Chondrocyte (in vitro differentiated cells): ENCODE measurements at places on chromosomes 7 and 10.

DNA sequence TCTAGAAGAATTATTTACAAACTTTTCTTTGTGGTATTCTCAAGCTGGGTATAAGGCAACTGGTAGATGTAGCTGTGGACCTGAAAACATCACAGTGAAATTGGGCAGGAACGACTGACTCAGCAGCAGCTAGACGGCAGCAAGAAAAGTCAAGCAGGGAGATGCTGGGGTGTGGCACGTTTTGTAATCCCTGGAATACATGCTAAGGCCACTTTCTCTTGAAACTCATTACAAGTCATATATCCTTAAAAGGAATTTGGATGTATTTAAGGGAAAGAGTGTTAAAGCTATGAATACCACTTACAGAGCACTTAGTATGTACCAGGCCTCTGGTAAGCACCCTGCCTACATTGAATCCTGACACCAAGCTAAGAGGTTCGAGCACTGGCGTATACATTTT is 17.4 kb downstream of the BEND7 start:
- no peak overlapping the region for H3K27ac ChIP-seq
- H3K27me3 ChIP-seq = no peaks in the 10 kb centered on the region
- no peaks in the 10 kb centered on the region for H3K4me1 ChIP-seq
- no peak overlapping the region for H3K4me3 ChIP-seq

- no peak overlapping the region for H3K27ac ChIP-seq
- no peak overlapping the region for H3K4me3 ChIP-seq
- peaks cover 17% of the 10 kb centered on the region for H3K4me1 ChIP-seq
- H3K36me3 ChIP-seq = peaks cover 1% of the 10 kb centered on the region
- no peaks in the 10 kb centered on the region for H3K27me3 ChIP-seq
Observed at GRCh38 chr7:30038196-30038980, 10.2 kb downstream of the PLEKHA8 start.

GRCh38 chr7:37071124-37071523 is 346.8 kb upstream of the AOAH start:
- H3K4me1 ChIP-seq = no peaks in the 10 kb centered on the region
- DNase-seq = no peak
- H3K4me3 ChIP-seq = no peak overlapping the region
- H3K27ac ChIP-seq = no peak overlapping the region
- H3K27me3 ChIP-seq = peaks cover 3% of the 10 kb centered on the region

DNA sequence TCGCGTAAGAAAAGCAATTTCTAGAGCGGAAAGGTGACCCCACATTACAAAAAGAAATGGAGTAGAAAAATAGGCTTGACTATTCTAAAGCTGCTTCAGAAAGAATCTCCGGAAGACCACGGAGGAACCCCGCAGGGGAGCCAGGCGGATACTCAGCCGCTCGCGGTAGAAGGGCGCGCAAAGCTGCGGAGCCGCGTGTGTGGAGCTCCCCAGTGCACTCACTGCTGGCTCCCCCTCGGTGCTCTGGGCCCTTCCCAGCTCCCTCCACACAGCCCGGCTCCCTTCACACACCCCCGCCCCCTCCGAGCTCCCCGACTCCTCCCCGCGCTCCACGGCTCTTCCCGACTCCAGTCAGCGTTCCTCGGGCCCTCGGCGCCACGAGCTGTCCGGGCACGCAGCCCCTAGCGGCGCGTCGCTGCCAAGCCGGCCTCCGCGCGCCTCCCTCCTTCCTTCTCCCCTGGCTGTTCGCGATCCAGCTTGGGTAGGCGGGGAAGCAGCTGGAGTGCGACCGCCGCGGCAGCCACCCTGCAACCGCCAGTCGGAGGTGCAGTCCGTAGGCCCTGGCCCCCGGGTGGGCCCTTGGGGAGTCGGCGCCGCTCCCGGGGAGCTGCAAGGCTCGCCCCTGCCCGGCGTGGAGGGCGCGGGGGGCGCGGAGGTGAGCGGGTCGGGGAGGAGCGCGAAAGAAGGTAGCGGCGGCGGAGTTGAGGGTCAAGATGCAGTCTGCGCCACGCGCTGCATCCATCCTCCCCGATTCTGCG is at the start of gene STEAP2:
Gene STEAP2 (plus strand): TSS at position 350 of the 758 bp plus-strand sequence. CDS start 13,343 bp downstream, outside the sequence.
- H3K4me1 ChIP-seq = peaks cover 10% of the 10 kb centered on the region
- no peak within 1 kb of the TSS for H3K27ac ChIP-seq
- peaks cover 30% of the 10 kb centered on the region for H3K27me3 ChIP-seq

DNA sequence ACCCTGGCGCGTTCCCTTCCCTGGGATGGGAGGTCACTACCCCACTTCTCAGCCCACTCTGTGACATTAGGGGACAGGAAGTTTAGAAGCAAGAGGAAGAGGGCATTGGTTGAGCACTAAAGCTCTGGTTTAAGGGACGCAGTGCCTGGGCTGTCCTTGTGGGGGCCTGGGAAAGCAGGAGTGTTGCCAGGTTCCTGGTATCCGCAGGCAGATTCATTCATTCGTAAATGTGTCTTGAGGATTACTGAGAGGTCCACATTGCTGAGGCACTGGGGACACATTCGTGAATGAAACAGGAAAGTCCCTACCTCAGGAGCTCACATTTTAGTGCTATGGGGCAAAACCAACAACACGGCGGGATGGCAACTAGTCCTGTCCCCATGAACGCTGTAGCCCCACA is 69.4 kb downstream of the COL13A1 start:
- H3K36me3 ChIP-seq = peaks cover 6% of the 10 kb centered on the region
- no peak for DNase-seq
- H3K27me3 ChIP-seq = no peaks in the 10 kb centered on the region
- no peak overlapping the region for H3K4me3 ChIP-seq
- H3K27ac ChIP-seq = no peak overlapping the region

GRCh38 chr10:12839941-12840611 is 161.4 kb downstream of the CCDC3 start:
- DNase-seq = no peak
- H3K27me3 ChIP-seq = no peaks in the 10 kb centered on the region
- peaks cover 42% of the 10 kb centered on the region for H3K4me1 ChIP-seq
- H3K36me3 ChIP-seq = no peaks in the 10 kb centered on the region
- no peak overlapping the region for H3K4me3 ChIP-seq

DNA sequence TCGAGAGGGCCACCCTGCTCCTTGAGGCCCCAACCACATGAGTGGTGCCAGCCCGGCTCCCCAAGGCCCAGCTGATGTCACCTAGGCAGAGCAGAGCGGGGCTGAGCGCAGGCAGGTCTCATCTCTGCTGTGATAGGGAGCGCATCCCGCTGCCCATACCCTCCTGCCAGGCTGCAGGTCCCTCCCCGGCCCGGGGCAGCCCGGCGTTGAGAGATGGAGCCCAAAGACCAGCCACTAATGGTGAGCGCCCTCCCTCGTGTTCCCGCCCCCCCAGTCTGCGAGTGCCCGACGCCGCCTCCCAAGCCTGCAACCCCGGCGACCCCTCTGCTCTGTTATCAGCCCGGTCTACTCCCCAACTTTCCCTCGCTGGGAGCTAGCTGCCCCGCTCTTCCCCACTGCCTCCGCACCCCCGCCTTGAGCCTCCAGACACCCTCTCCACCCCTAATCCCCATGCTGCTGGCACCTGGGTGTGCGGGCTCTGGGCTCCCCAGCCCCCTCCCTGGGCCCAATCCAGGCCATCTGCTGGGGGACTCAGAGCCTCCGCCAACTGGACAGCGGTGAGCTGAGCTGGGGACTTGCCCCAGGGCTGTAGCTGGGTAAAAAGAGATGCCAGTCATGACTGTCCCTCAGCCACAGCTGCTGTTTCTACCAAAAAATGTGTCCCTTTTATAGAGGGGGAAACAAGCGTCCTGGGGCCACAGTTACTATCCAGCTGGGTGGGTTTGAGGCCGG is 19.7 kb upstream of the CHST12 start:
- DNase-seq = no peak
- no peak overlapping the region for H3K4me3 ChIP-seq
- H3K36me3 ChIP-seq = peaks cover 25% of the 10 kb centered on the region
- no peak overlapping the region for H3K27ac ChIP-seq
- H3K27me3 ChIP-seq = no peaks in the 10 kb centered on the region
- no peaks in the 10 kb centered on the region for H3K4me1 ChIP-seq

GRCh38 chr10:109741712-109742111 is 181.6 kb downstream of the XPNPEP1 start:
- H3K36me3 ChIP-seq = no peaks in the 10 kb centered on the region
- H3K4me3 ChIP-seq = no peak overlapping the region
- H3K27ac ChIP-seq = no peak overlapping the region
- DNase-seq = no peak
- H3K4me1 ChIP-seq = peaks cover 10% of the 10 kb centered on the region

GRCh38 chr10:133394801-133395221 is 854 bp downstream of the MTG1 start:
- H3K4me3 ChIP-seq = peak overlapping the region; percentile 94
- peaks cover 18% of the 10 kb centered on the region for H3K4me1 ChIP-seq
- H3K36me3 ChIP-seq = peaks cover 9% of the 10 kb centered on the region
- H3K27ac ChIP-seq = peak overlapping the region; percentile 90
- H3K27me3 ChIP-seq = no peaks in the 10 kb centered on the region
- no peak for DNase-seq

DNA sequence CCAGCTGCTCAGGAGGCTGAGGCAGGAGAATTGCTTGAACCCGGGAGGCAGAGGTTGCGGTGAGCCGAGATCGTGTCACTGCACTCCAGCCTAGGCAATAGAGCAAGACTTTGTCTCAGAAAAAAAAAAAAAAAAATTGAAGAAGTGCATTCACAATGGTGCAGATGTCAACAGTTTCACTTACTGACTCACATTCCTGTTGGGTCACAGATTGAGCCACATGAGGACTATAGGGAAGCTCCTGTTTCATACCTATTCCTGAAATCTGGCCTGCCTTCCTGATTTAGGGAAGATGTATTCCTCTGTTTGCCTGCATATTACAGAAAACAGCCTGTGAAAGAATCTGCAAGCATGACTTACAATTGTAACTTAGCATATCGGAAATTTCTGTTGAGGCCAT is 78.2 kb downstream of the AKR1C4 start:
- no peak overlapping the region for H3K27ac ChIP-seq
- H3K36me3 ChIP-seq = no peaks in the 10 kb centered on the region
- H3K4me3 ChIP-seq = no peak overlapping the region
- H3K4me1 ChIP-seq = no peaks in the 10 kb centered on the region

- H3K4me1 ChIP-seq = peaks cover 13% of the 10 kb centered on the region
- DNase-seq = no peak
- H3K36me3 ChIP-seq = peaks cover 3% of the 10 kb centered on the region
Observed at GRCh38 chr7:93307131-93307660, 75.0 kb downstream of the VPS50 start.

GRCh38 chr7:158469396-158470051 is 118.1 kb downstream of the PTPRN2 start:
- DNase-seq = no peak
- H3K4me3 ChIP-seq = no peak overlapping the region
- no peaks in the 10 kb centered on the region for H3K4me1 ChIP-seq
- H3K27ac ChIP-seq = no peak overlapping the region
- no peaks in the 10 kb centered on the region for H3K27me3 ChIP-seq
- peaks cover 2% of the 10 kb centered on the region for H3K36me3 ChIP-seq

DNA sequence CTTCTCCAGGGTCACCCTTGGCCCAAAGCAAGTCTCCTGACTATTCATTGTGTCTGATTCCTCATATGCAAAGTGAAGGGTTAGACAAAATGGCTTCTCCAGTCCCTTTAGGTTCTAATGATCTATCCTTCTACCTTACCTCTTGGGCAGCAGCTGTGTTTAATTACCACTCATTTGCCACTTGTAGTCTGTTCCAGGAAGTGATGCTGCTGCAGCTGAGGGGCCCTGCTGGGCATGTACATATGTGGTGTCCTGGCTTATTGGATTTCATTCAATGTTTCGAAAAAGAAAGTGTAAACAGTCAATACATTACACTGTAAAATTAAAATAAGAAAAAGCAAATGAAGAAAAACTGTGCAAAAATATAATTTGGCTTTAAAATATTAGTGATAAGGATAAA is 36.6 kb downstream of the SCIN start:
- H3K27ac ChIP-seq = no peak overlapping the region
- no peak for DNase-seq
- H3K27me3 ChIP-seq = no peaks in the 10 kb centered on the region
- no peak overlapping the region for H3K4me3 ChIP-seq

DNA sequence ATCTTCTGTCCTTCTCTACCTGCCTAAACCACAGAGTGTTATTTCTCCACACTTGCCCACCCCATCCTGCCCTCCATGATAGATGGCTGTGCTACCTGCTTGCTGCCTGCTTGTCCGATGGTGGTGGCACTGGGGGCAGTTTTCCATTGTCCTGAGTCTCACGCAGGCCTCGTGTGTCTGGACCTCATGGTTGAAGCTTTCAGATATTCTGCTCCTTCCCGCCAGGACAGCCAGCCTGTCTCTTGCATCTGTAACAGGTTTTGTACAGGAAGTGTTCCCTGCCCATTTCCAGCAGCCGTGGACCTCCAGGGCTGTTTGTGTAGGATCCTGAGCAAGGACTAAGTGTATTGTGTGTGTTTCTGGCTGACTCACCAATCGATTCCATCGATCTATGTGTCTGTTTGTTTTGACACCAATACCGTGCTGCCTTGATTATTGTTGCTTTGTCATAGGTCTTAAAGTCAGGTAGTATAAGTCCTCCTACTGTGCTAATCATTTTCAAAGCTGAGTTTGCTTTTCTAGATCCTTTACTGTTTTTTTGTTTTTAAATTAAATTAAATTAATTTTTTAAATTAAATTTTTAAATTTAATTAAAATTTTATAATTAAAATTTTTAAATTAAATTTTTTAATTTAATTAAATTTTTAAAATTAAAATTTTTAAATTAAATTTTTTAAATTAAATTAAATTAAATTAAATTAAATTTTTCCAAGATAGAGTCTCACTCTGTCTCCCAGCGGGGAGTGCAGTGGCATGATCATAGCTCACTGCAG is 8.5 kb downstream of the IL15RA start:
- H3K27ac ChIP-seq = no peak overlapping the region
- H3K4me3 ChIP-seq = no peak overlapping the region
- H3K27me3 ChIP-seq = no peaks in the 10 kb centered on the region

DNA sequence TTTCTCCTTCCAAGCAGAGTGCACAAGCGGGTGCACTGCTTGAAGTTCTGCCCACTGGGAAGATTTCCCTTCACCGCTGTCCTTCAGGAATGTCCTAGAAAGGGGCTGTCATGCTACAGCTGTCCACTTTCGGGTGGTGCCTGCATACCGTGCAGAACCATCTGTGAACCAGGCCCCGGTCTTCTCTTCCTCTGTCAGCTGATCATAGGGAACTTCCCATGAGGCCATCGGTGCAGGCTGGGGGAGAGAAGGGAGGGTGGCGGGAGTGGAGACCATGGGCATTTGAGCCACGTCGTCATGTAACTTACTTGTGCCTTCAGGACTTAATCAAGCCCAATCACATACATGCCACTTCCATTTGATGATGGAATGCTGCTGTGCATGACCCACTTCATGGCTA is 111.6 kb downstream of the NKX6-2 start:
- no peaks in the 10 kb centered on the region for H3K4me1 ChIP-seq
- H3K36me3 ChIP-seq = peaks cover 4% of the 10 kb centered on the region
- no peaks in the 10 kb centered on the region for H3K27me3 ChIP-seq
- DNase-seq = peak; percentile 46
- no peak overlapping the region for H3K27ac ChIP-seq
- H3K4me3 ChIP-seq = no peak overlapping the region
